ENCODE measurements at places on chromosomes 7 and 10. TPM values are rescaled to one million over a fixed set of nuclear protein-coding genes. Genes with fewer than 3 reads are reported as not detected.

Gene RARRES2
- 36.8 TPM for polyA plus RNA-seq

Gene PRLHR
- not detected for polyA plus RNA-seq

Gene HMX2
- 2.9 TPM for polyA plus RNA-seq

Gene SGCE
- 105 TPM for polyA plus RNA-seq

Gene SLC18A3
- not detected for polyA plus RNA-seq

Gene SEC61G
- polyA plus RNA-seq: 214 TPM

All from right renal pelvis (tissue), 4 donors.